ENCODE measurements at places on chromosomes 5 and 9. TPM values are rescaled to one million over a fixed set of nuclear protein-coding genes. Genes with fewer than 3 reads are reported as not detected.

DNA sequence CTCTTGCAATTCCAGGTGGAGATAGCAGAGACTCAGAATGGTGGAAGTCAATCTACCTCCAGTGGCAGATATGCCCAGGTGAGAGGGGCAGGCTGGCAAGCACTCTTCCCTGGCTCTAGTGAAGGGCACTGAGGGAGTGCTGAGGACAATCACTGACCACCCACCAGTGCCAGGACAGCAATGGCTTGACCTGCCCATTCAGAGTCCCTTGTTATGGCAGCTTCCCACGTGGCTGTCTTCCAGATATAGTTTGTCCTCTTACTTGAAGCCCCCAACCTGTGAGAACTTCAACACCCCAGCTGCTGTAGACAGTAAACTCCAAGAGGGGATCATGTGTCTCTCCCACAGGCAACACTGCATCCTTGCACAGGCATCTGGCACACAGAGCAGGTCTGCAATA lies 104.7 kb downstream of the LHFPL2 start:
- DNase-seq = no peak

DNA sequence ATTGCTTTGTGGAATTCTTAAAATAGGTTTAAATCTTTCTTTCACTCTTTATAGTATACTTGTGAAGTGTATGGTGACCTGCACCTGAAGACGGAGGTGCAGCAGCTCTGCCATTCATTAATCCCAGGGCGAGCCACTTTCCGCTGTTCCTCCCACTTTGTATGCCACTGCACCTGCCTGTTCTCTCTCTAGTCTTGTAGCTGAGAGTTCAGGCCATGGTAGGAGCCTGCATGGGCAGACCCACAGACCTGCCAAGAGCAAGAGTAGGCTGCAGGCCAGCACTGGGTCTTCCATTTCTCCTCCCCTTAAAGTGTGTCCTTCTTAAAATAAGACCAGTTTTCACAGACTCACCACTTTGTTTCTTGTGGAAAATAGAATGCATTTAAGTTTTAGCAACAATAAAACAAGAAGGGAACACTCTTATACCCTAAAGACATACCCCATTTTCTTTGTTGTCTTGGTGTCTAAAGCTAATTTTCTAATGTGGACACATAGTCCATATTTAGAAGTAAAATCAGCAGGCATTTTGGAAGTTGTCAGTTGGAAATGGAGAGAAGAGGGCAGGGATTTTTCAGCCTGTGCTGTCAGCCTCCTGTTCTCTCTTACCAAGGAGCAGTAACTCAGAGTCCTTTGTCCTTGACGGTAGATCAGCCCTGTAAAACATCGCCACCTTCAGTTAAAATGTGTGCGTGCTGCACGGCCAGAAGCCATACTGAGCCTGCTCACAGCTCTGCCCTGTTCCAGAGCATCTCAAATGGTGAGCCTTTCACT lies 103.2 kb downstream of the SNCAIP start:
- DNase-seq = peak; percentile 12

GRCh38 chr5:534743-535671 lies 10.8 kb upstream of the SLC9A3 start:
- no peak for DNase-seq

DNA sequence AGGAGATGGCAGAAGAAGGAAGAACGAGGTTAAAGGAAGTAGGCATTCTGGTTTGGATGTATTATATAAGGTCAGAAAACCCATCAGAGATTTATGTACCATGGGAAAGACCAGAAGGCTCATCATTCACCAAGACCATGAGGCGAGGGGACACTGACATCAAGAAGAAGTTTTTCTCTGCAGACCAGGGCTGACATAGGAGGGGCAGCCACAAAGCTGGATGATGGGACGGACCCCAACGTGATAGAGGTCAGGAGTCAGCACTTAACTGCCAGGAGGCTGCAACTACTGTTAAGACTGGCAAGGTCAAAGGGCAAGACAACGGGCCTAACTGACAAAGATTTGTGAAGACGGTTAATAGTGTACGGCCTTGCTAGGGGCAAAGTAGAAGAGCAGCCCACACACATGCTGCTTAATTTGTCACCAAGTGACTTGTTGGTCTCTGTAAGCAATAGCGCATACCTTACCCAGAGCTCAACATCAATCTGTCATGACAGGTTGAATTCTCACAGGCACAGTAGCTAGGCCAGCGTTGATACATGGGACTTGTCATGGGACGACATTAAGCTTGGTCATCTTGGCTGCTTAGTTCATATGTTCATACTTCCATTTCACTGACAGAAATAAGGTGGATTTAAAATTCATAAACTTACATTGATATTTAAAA lies 579.7 kb upstream of the CDH10 start:
- no peak for DNase-seq

GRCh38 chr5:74660873-74661272 lies 20.3 kb upstream of the ENC1 start:
- DNase-seq = no peak

GRCh38 chr5:16550316-16550952 lies 66.4 kb downstream of the RETREG1 start:
- peak; percentile 4 for DNase-seq

GRCh38 chr9:107119735-107120134 lies 163.3 kb upstream of the RAD23B start:
- DNase-seq = no peak

DNA sequence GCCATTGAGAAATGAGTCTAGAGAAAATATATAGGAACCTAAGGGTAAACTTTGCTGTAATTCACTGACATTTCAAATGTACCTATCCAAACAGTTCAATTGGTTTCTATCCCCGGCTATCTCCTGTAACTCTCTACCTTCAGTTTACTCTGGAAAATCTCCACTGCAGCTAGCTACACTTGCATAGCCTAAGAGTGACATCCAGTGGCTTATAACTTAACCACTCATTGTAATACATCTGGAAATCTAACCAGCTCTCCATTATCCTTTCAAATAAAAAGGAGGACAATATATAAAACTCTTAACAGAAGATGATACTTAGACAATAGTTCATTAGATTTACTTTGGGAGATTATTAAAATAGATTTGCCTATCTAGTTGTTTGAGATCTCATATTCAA lies 35.3 kb upstream of the SPDL1 start:
- DNase-seq = no peak

DNA sequence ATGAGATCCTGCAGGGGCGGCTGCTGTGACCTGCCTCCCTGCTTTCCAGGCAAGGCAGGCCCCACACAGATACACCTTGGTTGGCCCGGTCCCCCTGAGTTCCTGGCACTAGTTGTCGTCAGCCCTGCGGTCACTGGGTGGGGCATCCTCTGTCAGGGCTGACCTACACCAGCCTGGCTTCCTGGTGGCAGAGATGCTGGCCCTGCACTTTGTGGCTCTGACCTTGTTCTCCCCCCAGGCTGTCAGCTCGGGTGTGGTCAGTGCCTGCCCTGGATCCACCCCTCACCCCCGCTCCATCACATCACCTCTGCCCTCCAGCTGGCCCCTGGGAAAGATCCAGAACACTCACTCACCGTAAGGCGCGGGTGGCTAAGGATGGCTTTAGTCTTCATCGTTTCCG lies 74.1 kb downstream of the PHF2 start:
- no peak for DNase-seq

DNA sequence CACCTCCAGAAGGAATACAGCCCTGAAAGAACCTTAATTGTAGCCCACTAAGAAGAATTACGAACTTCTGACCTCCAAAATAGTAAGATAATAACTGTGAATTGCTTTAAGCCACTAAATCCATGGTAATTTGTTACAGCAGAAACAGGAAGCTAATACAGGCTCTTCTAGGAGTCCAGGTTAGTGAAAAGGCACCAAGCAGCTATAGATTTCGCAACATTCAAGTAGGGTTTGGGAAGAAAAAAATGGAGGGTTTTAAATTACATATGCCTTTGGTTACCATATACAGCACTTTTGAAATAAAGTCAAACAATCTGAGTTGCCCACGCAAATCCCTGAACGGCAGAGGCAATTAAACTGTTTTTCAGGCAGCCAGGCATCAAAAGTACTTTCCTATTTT lies 1.7 kb upstream of the ACTL7A start:
- DNase-seq = no peak

- no peak for DNase-seq
Measured at GRCh38 chr5:102866237-102866600, 111.1 kb downstream of the PAM start.

- DNase-seq = no peak
Measured at GRCh38 chr9:120161776-120162175, 418.2 kb downstream of the CDK5RAP2 start.

GRCh38 chr5:94463739-94464138 lies 154.7 kb downstream of the KIAA0825 start:
- no peak for DNase-seq

DNA sequence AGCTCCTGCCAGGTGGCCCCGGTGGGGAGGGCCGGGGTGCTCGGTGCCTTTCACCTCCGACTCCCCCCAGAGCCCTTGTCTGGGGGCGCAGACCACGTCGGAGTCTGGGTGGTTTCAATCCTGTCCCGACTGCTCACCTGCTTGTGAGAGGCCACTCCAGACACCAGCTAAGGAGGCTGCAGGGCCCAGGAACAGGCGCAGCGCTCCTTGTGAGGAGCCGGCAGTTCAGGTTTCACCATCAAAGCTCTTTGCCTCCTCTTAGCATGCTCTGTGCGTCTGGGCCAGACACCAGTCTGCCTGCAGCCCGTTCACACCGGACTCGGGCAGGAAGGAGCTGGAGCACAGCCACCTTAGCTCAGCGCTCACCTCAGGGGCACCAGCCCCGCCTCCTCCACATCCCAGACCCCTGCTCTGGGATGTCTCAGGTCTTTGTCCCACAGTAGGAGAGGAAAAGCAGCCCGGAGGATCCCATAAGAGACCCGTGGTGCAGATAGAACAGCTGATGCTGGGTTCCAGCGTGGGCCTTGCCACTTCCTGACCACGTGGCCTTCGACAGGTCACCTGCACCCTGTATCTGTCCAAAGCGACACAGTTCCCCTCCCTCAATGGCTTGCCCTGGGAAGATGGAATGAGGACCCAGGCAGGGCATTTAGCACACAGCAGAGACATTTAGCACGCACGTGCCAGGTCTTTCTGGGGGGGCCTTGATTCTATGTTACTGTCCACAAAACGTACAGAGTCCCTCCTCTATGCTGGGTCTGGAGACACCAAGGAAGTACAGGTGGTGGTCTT lies 106.2 kb upstream of the LMX1B start:
- no peak for DNase-seq

GRCh38 chr5:345404-346195 lies 24.1 kb downstream of the AHRR start:
- DNase-seq = no peak

DNA sequence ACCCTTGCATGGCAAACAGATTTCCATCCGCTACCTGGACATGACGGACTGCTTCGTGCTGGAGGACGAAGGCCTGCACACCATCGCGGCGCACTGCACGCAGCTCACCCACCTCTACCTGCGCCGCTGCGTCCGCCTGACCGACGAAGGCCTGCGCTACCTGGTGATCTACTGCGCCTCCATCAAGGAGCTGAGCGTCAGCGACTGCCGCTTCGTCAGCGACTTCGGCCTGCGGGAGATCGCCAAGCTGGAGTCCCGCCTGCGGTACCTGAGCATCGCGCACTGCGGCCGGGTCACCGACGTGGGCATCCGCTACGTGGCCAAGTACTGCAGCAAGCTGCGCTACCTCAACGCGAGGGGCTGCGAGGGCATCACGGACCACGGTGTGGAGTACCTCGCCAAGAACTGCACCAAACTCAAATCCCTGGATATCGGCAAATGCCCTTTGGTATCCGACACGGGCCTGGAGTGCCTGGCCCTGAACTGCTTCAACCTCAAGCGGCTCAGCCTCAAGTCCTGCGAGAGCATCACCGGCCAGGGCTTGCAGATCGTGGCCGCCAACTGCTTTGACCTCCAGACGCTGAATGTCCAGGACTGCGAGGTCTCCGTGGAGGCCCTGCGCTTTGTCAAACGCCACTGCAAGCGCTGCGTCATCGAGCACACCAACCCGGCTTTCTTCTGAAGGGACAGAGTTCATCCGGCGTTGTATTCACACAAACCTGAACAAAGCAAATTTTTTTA lies 242.9 kb downstream of the MARCHF11 start:
- DNase-seq = no peak

DNA sequence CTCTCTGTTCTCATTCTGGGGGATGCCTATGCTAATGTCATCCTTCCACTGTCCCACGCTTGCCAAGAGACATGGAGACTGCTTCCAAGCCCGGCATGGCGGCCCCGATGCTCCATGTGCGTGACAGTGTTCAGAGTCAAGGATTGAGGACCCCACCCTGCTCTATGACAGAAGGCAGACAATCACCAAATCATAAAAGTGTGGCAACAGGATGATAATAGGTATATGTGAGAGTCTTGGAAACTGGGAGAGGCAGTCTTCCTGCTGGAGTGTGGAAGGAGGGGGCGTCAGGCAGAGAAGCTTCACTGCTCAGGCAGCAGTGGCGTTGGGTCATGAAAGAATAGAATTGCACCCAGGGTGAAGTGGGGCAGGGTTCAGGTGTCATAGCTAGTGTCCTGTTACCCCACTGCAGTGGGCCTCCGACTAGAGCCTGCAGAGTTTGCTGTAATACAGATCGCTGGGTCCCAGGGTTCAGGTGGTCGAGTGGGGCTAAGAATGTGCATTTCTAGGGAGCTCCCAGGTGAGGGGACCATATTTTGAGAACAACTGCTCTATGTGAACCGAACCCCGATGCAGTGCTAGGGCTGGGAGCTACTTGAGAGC lies 12.5 kb upstream of the GADD45G start:
- no peak for DNase-seq

DNA sequence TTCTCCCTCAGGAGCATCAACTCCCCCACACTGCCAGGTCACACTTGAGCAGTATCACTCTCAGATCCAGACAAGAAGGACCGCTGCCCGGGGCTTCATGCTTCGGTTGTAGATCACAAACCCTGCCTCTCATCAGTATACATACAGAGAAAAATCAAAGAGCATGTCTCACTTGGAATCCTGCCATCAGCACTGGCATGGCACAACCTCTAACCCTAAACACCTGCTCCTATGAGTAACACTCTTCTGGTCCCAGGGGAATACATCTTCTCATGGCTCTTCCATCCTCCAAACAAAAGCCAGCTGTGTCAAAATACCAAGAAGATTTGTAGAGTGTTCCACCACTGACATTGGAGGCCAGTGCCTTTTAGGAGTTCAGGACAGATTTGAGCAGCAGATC lies 84.8 kb upstream of the MIER3 start:
- no peak for DNase-seq

The PCDHGA4 gene
- total RNA-seq = not detected

The PTGDS gene
- 15.4 TPM for total RNA-seq

The CLTA gene
- 46.7 TPM for total RNA-seq

The FAM221B gene
- total RNA-seq = not detected

The CDO1 gene
- total RNA-seq = 1.7 TPM

The MYMK gene
- not detected for total RNA-seq

The OLFM1 gene
- not detected for total RNA-seq

The MCIDAS gene
- not detected for total RNA-seq
